ENCODE measurements at places on chromosomes 6 and 20.

DNA sequence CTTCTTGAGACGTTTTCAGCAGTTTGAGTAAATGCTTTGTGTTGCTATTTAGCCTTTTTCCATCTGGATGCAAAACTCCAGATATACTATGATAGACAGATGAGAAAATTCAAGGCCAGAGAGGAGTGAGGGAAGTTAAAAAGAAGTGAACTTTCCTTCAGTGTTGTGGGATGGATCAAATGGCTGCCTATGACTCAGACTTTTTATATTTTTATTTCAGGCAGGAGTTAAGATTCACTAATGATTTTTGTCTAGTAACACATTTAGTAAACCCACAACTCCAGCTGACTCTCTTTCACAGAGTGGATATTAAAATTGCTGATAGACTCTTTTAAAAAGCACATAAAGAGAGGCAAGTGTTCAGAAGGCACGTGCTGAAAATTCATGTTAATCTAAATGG lies 23.2 kb upstream of the PTCHD4 start:
- no peak for DNase-seq

DNA sequence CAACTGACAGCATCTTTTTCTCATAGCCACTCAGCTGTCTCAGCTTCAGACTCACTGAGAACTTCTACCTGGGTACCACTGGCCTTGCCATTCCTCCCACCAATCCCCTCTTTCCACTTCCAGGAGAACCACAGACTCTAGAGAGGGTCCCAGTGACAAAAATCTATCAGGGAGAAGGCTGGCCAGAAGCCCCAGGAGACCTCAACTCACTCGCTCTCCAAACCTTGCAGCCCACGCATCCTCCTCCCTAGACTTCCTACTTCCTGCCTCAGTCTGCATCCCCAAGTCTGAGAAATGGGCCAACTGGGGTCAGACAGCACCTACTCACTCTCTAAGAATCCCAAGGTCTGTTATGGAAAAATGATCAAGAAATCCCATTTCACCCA lies 1.2 kb downstream of the TMEM239 start:
- DNase-seq: no peak

DNA sequence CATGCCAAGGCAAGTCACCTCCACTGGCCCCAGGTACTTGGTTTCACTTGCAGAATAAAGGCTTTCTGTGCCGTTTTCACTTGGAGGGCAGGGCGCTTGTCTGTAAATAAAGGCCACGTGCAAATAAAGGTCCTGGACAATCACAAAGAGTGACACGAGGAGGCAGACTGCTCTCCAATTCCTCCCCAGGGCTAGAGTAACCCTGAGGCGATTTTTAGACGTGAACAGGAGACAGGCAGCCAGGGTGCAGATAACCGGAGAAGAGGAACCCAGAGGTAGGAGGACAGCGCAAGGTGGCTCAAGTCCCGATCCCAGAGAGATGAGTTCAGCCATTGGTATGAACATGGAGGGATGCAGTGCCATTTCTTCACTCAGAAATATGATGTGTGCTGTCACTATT lies 327.4 kb downstream of the KIF16B start:
- DNase-seq: no peak

DNA sequence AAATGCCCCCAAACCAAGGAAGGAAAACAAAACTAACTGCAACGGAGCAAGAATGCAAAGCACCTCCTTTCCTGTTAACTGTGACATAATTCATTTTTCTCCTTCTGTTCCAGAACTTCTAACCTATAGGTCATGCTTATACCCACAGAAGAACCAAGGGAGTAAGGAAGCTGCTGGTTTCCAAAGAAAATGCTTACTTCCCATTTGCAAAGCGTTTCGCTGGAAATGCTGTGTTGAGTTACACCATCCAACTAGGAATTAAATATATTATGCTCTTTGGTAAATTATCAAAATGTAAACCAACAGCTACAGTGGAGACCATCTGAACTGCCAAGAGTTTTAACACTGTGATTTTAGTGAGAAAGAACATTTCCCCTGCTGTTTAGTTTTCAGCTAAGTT lies 42.9 kb downstream of the ATXN1 start:
- no peak for DNase-seq

DNA sequence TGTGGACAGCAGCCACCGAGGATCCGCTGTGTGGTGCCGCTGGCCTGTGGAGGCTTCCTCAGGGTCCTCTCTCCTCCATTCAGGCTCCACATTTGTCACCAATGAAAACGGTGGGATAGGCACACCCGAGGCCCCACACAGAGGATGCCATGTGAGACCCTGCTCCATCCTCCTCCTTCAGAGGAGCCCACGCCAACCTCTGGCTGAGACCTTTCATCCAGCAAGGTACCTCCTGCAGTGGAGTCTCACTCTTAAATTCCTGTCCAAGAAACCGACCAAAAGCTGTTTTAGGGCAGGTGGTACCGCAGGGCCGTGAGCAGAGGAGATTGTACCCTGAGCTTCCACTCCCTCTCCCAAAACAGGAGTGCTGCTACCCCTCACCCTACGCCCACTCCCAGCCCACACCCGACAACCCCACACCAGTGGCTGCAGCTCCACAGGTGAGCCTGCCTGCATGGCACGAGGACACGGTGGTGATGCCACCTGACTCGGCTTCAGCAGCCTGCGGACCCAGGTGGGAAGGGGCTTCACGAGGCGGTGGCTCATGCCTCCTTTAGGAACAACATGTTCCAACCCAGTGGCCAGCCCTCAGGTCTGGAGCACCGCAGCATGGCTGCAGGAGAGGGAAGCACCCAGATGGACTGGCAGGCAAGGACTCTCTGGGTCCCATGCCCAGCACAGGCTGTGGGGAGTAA lies 237.6 kb upstream of the AFDN start:
- DNase-seq: no peak

- peak; percentile 4 for DNase-seq
These were observed 83.2 kb upstream of the TAB2 start for GRCh38 chr6:149234051-149234962.

GRCh38 chr6:73832313-73832712 lies 136.3 kb downstream of the CD109 start:
- no peak for DNase-seq

- DNase-seq: no peak
These were observed 126.1 kb downstream of the TFAP2C start for GRCh38 chr20:56755201-56755600.

DNA sequence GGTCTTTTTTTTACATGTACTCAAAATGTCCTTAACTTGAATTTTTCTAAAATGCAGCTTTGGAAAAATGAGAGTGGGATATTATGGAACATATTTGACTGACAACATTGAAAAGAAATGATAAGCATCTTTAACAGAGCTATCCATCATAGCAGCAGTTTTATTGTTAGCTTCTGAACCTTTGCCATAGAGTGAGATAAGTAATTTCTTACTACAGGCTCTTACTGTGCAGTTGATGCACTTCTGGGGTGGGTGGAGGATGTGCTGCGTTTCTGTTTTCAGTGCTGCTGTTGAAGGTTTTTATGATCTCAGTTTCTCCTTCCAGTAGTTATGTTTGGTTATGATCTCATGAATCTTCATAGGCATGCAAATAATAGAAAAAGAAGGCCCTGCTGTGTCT lies 267.0 kb downstream of the TMEM242 start:
- no peak for DNase-seq

GRCh38 chr6:44668391-44668930 lies 281.0 kb downstream of the CDC5L start:
- no peak for DNase-seq

DNA sequence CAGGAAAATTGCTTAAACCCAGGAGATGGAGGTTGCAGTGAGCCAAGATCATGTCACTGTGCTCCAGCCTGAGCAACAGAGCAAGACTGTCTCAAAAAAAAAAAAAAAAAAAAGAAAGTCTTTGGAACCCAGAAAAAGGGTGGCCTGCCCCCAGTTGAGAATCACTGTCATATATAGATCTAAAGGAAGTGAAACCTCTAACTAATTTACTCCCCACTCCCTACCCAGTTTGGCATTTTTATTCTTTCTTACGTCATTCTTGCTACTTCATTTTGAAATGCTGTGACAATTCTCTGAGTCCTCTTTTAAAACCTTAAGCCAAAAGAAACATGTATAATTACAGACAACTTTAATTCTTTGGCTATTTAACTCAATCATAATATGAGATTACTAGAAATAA lies 254.8 kb downstream of the CDC5L start:
- DNase-seq: no peak

GRCh38 chr6:142359271-142359960 lies 57.6 kb downstream of the ADGRG6 start:
- no peak for DNase-seq

- DNase-seq: peak; percentile 75
These were observed 134.0 kb upstream of the MARCKS start for GRCh38 chr6:113723182-113723581.

- DNase-seq: peak; percentile 68
These were observed 23.0 kb downstream of the MAP1LC3A start for GRCh38 chr20:34581341-34582184.

DNA sequence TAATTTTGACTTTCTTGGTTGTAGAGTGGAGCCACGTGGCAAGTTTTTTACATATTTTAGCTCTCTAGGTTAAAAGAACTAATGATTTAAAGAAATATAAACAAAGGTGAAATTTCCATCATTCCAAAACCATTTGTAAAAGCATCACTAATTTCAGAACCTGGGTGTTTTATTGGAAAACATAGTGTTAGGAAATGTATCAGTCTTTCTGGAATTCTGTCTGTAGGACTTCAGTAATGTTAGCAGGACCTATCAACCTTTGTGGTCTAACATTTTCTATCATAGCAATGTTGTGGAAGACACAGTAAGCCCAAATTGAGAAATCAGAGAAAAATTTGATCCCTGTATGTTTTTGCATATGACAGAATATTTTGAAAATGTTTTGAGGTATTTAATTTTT lies 28.3 kb downstream of the L3MBTL3 start:
- DNase-seq: no peak

DNA sequence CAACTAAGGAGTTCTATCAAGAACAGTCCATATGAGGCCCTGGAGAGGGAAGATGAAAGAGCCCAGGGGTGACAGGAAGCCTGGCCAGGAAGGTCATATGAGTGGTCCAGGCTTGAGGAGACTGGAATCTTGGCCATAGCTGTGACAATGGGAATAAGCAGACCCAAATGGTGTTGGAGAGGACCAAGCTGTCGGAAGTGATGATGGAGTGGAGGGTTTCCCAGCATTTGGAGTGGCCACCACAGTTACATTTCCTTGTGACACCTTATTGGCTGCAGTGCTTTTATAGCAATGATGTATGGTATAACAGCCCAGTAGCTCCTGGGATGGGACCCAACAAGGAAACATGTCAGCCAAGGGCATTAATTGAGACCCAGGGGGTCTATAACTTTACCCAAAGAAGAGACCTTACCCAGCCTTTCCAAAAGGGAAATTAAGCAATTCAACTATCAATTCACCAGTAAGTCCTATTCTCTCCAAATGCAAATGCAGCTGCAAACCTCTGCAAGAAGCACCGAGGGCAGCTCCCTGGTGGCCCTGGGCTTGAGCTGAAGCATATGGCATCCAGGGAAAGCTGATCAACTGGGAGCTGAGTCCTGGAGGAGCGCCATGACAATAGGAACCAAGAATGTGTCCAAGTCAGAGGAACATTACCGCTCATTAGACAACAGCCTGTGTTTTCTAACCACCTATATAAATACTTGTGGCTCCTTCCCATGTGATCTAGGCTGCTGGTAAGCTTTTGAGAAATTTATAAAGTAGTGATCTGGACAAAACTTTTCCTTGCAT lies 219.4 kb downstream of the SOD2 start:
- no peak for DNase-seq

- peak; percentile 52 for DNase-seq
These were observed 84.6 kb upstream of the JAG1 start for GRCh38 chr20:10758446-10758845.

GRCh38 chr6:56259234-56260077 lies 12.1 kb upstream of the COL21A1 start:
- DNase-seq: no peak
